ENCODE measurements at places on chromosomes 11 and 22.

GRCh38 chr11:9839550-9839949 is 175.7 kb downstream of the SWAP70 start:
- DNase-seq = no peak

DNA sequence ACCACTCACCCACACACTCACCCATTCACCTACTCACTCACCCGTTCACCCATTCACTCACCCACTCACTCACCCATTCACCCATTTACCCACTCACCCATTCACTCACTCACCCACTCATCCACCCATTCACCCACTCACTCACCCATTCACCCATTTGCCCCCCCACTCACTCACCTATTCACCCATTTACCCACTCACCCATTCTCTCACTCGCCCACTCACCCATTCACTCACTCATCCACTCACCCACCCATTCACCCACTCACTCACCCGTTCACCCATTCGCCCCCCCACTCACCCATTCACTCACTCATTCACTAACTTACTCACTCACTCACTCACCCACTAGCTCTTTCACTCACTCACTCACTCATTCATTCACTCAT is 15.0 kb downstream of the MUC5AC start:
- no peak for DNase-seq

DNA sequence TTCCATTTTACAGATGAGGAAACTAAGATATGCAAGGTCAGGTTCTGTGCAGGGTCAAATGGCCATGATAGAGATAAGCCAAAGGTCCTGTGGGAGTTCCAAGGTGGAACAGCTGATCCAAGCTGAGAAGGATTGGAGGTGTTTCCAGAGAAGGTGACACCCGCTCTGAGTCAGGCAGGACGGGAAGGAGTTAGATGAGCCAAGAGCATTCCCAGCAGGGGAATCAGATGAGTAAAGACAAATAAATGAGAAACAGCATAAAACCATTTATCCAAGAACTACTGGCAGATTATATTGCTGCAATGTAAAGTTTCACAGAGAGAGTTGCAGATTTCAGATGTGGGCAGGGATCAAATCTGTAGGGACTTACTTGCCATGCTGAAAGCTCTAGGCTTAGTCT is 18.9 kb upstream of the HEPHL1 start:
- DNase-seq = no peak

DNA sequence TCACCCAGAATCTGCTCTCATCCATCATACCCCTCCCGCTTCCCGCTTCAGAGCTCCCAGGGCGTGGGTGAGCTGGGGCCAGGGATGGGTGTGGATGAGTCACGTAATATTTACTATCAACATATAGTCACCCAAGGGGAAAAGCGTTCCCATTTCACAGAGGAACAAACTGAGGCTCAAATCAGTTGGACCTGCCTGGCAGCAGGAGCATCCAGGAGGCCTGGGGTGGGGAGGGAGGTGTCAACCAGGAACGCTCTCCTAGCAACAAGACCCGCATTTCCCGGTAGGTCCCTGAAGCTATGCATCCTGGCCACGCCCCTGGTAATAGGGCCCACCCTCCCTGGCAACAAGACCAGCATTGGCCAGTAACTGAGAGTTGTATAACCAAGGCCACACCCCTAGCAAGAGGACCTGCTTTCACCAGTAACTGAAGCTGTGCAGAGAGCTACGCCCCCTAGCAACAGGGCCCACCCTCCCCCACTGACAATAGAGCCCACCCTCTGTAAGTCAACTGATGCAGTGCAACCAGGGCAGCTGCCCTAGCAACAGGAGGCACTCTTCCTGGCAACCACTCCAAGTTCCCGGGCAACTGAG is 32.7 kb upstream of the TXNRD2 start:
- DNase-seq = no peak

- DNase-seq = no peak
Measured at GRCh38 chr11:12291766-12292165, 85.6 kb upstream of the PARVA start.

GRCh38 chr11:62547691-62548281 is 1.2 kb upstream of the AHNAK start:
- no peak for DNase-seq
